ENCODE measurements at places on chromosomes 5 and 9.

GRCh38 chr5:11234501-11234911 lies 473.5 kb upstream of the DAP start:
- H3K4me1 ChIP-seq = no peaks in the 10 kb centered on the region
- no peak for DNase-seq
- H3K36me3 ChIP-seq = no peaks in the 10 kb centered on the region
- H3K4me3 ChIP-seq = no peak overlapping the region

- H3K4me3 ChIP-seq = no peak overlapping the region
- DNase-seq = no peak
- peak overlapping the region; percentile 97 for H3K27ac ChIP-seq
Measured at GRCh38 chr5:95962785-95963184, 1.1 kb upstream of the ELL2 start.

- no peak for DNase-seq
- H3K4me3 ChIP-seq = no peak overlapping the region
- no peaks in the 10 kb centered on the region for H3K36me3 ChIP-seq
- H3K4me1 ChIP-seq = no peaks in the 10 kb centered on the region
- no peak overlapping the region for H3K27ac ChIP-seq
- no peaks in the 10 kb centered on the region for H3K27me3 ChIP-seq
Measured at GRCh38 chr9:77595426-77596095, 52.6 kb downstream of the GNA14 start.

GRCh38 chr5:57662991-57663390 lies 180.4 kb upstream of the ACTBL2 start:
- H3K36me3 ChIP-seq = no peaks in the 10 kb centered on the region
- H3K4me1 ChIP-seq = no peaks in the 10 kb centered on the region
- H3K27ac ChIP-seq = no peak overlapping the region
- H3K27me3 ChIP-seq = no peaks in the 10 kb centered on the region

DNA sequence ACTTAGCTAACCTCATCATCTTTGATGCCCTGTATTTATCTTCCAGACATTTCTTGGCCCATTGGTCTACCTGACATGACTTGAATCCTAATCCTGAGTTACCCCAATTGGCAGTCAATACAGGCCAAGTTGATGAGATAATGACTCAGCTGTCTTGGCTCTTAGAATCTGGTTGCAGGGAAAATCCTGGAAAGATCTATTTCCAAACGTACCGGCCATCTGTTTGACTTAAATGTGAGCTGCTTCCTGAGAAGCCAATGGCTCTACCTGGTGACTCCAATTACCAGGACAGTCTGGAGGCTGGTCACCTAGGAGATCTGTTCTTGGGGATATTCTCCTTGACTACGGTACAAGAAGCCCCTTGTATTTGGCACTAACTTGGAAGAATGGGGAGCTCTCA lies 475.2 kb upstream of the BRINP1 start:
- no peaks in the 10 kb centered on the region for H3K36me3 ChIP-seq
- DNase-seq = no peak
- no peaks in the 10 kb centered on the region for H3K27me3 ChIP-seq
- H3K4me1 ChIP-seq = no peaks in the 10 kb centered on the region
- no peak overlapping the region for H3K4me3 ChIP-seq

DNA sequence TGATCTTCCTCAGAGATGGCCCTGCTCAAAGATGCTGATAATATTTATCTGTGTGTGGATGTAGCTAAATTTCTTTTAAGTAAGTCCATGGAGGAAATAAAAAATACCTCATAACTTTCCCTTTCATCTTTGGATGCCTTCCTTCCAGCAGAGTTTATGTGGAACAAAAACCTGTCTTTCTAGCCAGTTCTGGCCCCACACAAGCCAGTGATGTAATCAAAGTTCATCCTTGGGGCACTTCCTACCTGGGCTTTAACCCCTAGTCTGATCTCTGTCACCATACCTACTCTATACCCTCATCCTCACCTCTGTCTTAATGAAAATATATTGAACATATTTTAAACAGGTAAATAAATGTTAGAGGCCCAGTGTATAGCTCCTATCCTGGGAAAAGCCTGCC lies 39.8 kb upstream of the RASGRF2 start:
- H3K27ac ChIP-seq = no peak overlapping the region
- H3K4me1 ChIP-seq = no peaks in the 10 kb centered on the region
- H3K4me3 ChIP-seq = no peak overlapping the region

- no peak for DNase-seq
- no peak overlapping the region for H3K27ac ChIP-seq
- no peaks in the 10 kb centered on the region for H3K4me1 ChIP-seq
- no peaks in the 10 kb centered on the region for H3K27me3 ChIP-seq
- H3K36me3 ChIP-seq = no peaks in the 10 kb centered on the region
- H3K4me3 ChIP-seq = no peak overlapping the region
Measured at GRCh38 chr5:33840927-33841547, 50.8 kb downstream of the ADAMTS12 start.

DNA sequence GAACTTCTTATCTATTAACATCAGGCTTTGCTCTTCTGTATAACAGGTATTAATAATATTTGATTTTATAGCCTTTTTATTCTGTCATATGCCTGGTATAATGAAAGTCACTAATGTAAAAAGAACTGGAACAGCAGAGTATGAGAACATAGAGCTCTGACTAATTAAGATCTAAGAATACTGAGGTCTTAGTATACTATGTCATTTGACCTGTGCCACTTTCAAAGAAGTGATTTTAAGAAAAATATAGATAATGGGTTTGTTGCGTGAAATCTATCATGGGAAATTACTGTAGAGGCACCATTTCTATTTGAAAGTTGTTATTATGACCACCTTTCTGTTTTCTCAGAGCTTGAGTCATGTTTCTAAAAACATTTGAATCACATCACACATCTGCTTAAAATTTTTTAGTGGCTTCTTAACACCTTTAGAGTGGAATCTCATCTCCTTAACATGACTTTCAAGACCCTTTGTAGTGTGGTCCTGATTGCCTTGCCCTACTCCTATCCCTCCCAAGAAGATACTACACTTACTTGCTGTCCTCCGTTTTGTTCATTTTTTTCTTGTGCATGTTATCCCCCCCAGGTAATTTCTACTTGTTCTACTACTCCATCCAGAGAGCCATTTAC lies 14.3 kb downstream of the WDR36 start:
- H3K4me1 ChIP-seq = no peaks in the 10 kb centered on the region
- H3K4me3 ChIP-seq = no peak overlapping the region
- H3K27me3 ChIP-seq = no peaks in the 10 kb centered on the region

DNA sequence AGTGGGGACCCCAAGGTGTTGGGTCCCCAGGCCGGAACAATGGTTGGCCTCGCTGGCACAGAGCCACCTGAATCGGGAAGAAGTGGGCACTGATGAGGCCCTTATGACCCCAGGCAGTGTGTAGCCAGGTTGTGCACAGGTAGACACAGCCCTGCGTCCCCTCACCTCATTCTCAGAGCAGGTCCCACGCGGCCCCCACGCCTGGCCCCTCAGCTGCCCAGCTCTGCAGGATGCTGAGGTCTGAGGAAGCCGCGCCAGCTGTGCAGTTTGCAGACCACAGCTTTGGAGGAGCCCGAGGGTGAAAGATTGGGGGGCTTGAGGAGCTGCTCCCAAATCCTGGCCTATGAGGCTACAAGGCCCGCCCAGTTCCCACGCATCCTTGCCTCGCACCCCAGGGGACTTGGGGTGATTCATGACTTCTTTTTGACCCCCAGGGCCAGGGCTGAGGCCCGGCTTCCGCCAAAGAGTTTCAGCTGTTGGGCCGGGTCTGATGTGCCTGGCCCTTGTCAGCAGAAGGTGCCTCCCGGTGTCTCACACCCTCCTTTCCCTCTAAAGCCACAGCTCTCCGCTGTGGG lies 87.8 kb upstream of the PHYKPL start:
- H3K36me3 ChIP-seq = no peaks in the 10 kb centered on the region
- DNase-seq = no peak
- H3K4me1 ChIP-seq = no peaks in the 10 kb centered on the region

DNA sequence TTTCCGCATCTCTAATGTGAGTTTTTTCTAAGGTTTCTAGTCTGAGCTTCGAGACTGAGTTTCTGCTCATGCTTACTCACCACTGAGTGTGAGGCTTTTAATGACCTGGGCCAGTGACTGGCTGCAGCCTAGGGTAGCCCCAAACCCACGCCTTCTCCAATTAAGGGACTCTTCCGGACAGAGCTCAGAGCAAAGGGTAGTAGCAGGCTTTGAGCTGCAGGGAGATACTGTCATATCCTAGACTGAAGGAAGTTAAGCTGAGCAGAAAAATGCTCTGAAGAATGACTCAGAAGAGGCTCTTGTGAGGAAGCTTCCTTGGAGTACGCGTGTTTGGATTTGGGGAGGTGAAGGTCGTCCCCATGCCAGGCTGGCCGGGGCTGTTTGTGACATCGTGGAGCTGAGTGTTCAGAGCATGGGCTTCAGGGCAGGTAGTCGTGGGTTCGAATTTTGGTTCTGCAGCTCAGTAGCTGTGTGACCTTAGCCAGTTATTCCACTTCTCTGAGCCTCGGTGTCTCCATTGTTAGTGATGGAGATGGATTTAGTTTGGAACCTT lies 3.5 kb downstream of the USP20 start:
- no peak overlapping the region for H3K4me3 ChIP-seq
- no peaks in the 10 kb centered on the region for H3K4me1 ChIP-seq
- no peak for DNase-seq
- H3K36me3 ChIP-seq = no peaks in the 10 kb centered on the region

DNA sequence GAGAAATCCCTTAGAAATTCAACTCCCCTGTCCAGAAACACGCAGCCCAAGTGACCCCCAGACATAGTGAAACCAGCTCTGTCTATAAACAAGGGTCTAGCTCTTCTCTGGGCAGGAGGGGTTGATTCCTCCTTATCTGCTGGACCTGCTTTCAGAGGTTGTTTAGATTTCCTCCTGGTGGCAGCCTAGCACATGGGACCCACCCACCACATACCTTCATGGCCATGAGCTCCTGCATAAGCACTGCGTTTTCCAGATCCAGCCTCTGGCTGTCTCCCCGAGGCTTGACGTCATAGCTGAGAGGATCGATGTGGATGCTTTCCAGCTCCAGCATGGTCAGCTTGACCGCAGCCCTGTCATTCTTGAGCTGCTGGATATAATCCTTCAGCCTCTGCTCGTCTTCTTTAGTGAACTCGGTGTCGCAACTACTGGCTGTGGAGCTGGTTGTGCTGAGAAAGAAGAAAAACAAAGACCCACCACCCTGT lies 77.0 kb downstream of the DCP2 start:
- H3K27me3 ChIP-seq = no peaks in the 10 kb centered on the region
- no peak for DNase-seq
- H3K36me3 ChIP-seq = no peaks in the 10 kb centered on the region

DNA sequence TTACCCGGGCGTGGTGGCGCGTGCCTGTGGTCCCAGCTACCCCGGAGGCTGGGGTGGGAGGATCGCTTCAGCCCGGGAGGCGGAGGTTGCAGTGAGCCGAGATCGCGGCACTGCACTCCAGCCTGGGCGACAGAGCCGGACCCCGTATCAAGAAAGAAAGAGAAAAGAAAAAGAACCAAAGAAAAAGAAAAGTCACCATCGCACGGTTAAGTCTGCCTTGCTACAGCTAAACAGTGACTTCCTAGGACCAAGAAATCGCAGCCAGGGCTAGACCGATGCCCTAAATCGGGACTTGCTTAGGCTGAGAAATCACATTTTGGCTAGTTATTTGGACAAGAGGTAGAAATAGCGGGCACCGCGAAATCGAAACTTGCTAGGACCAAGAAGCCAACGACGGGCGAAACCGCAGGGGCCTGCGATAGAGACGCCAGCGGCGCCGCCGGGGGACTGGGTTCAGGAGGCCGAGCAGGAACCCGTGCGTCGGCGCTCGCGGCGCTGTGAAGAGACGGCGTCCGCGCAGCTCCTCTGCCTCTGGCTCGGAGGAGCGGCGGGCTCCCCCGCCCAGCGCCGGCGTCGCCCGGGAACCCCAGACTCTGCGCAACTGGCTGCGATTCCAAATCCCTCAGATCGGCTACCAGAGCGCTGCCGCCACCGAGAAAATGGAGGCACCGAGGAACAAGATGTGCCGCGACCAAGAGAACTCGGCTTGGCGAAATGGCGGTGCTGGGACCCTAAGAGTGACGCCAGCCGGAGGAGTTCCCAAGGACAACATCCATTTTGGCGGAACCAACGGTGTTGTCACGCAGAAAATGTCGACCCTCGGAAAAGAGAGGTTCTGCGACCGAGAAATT lies 26.1 kb upstream of the ANXA2R start:
- peak overlapping the region; percentile 92 for H3K4me3 ChIP-seq
- H3K36me3 ChIP-seq = no peaks in the 10 kb centered on the region
- peak overlapping the region; percentile 99 for H3K27ac ChIP-seq

- H3K36me3 ChIP-seq = no peaks in the 10 kb centered on the region
- H3K4me1 ChIP-seq = no peaks in the 10 kb centered on the region
- no peaks in the 10 kb centered on the region for H3K27me3 ChIP-seq
Measured at GRCh38 chr9:35555246-35555701, 49.8 kb upstream of the TESK1 start.

DNA sequence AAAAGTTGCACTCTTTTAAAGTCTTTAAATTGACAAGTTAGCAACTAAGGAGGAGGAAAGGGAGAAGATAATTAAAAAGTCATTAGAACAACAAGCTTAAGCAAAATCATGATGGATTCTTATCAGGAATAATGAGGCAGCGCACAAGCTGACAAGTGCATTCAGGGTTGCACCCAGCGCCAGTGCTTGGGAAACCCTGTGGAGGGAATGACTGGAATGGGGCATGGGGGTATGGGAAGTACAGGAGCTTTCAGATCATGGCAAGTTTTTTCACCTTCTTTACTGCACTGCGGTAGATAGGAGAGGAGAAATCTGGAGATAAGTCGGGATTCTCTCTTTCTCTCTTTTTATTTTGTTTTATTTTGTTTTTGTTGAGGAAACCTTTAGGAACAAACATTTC lies 117.9 kb upstream of the CKMT2 start:
- no peak overlapping the region for H3K4me3 ChIP-seq
- H3K4me1 ChIP-seq = no peaks in the 10 kb centered on the region
- no peak overlapping the region for H3K27ac ChIP-seq
- DNase-seq = no peak
- H3K27me3 ChIP-seq = no peaks in the 10 kb centered on the region
- H3K36me3 ChIP-seq = no peaks in the 10 kb centered on the region

GRCh38 chr5:27489701-27490100 lies 451.3 kb upstream of the CDH9 start:
- H3K4me1 ChIP-seq = no peaks in the 10 kb centered on the region
- no peak for DNase-seq
- H3K4me3 ChIP-seq = no peak overlapping the region
- no peak overlapping the region for H3K27ac ChIP-seq
- H3K36me3 ChIP-seq = no peaks in the 10 kb centered on the region
- no peaks in the 10 kb centered on the region for H3K27me3 ChIP-seq

- no peaks in the 10 kb centered on the region for H3K36me3 ChIP-seq
- no peaks in the 10 kb centered on the region for H3K4me1 ChIP-seq
- H3K27me3 ChIP-seq = no peaks in the 10 kb centered on the region
Measured at GRCh38 chr5:178439493-178440180, 150.6 kb downstream of the COL23A1 start.

DNA sequence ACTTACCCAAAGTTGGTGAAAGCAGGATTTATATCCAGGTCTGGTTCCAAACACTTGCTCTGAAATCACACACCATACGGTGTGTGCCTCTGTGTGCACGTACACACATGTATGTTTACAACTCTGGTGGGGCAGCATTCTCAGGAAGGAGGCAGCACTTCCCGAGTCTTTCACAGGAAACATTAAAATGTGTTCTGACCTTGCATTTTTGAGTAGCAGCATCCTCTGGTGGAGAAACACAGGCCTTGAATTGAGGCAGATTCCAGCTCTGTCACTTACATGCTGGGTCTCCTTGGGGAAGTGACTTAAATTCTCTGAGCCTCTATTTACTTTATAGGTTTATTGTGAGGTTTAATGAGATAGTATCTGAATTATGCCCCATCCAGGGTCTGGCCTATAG lies 126.4 kb downstream of the RGS3 start:
- peaks cover 40% of the 10 kb centered on the region for H3K36me3 ChIP-seq
- DNase-seq = no peak
